Frontal cortex (tissue), 4 donors: ENCODE measurements at places on chromosomes 7 and 10. TPM values are rescaled to one million over a fixed set of nuclear protein-coding genes. Genes with fewer than 3 reads are reported as not detected.

The NPY4R gene
- total RNA-seq, result not detected

The SPDYE2B gene
- not detected for total RNA-seq

The MCM10 gene
- total RNA-seq, result 2.4 TPM

The CCL24 gene
- total RNA-seq, result not detected

The NFKB2 gene
- total RNA-seq, result 0.41 TPM

The IKZF1 gene
- 1.2 TPM for total RNA-seq

The PPP1R17 gene
- 2.9 TPM for total RNA-seq

- no peak for DNase-seq
Observed at GRCh38 chr10:33635967-33636515, 301.6 kb upstream of the NRP1 start.

DNA sequence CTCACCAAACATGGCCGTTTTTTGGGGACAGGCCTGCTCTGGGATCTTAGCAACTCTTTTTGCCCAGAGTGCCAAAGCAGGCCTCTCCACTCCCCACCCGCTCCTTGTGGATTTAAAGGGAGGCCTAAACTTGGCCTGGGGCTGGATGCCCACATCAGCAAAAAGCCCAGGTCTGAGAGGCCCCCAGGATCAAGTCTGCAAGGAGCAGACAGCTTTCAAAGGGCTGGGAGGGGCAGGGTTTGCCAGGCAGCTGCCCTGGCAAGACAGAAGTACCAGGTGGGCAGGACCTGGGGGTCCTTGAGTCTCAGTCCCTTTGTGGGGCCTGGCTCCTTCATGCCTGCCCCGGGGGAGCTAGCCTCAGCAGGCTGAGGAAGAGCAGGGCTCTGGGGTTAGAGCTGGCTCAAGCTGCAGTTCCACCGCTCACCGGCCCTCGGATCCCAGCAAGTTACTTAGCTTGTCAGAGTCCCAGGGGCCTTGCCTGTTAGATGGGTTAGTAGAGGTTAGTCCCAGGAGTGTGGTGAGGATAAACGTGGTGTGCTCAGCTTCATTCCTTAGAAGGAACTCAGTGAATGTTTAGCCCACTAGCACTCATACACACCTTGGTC lies 56.2 kb downstream of the ARHGAP22 start:
- DNase-seq, result no peak

- no peak for DNase-seq
Observed at GRCh38 chr7:141649137-141649864, 52.7 kb downstream of the DENND11 start.

DNA sequence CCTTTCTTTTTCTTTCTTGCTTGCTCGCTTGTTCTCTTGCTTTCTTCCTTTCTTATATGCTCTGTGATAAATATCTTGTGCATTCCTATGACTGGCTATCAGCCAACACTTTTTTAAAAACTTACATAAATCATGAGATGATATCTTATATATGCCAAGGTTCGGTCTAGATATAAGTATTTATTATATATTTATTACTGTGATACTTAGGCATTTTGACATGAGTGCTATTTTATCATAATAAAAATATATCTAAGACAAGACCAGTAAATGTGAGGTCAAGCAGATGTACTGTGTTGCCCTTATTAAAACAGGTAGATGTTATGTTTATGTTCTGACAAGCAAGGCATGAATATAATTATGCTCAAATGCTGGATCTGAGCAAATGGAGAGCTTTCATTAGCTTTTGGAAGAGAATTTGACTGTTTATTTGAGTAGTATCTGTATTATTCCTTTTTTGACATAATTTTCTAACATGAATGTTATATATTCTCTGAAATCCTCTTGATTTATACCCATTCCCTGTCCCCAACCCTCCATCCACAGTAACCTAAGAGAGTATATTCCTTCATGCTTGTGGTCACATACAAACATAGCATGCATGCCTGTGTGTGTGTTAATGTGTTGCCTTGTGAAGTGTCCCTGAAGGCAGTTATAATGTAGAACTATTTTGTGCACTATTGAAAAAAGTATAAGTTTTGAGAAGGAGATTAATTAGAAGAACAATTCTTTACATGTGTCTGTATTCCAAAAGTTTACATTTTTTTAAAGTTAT lies 158.0 kb downstream of the HDAC9 start:
- DNase-seq, result no peak

GRCh38 chr7:130417213-130417612 lies 23.6 kb downstream of the CEP41 start:
- no peak for DNase-seq

GRCh38 chr7:134891262-134891695 lies 95.0 kb upstream of the AGBL3 start:
- peak; percentile 68 for DNase-seq

DNA sequence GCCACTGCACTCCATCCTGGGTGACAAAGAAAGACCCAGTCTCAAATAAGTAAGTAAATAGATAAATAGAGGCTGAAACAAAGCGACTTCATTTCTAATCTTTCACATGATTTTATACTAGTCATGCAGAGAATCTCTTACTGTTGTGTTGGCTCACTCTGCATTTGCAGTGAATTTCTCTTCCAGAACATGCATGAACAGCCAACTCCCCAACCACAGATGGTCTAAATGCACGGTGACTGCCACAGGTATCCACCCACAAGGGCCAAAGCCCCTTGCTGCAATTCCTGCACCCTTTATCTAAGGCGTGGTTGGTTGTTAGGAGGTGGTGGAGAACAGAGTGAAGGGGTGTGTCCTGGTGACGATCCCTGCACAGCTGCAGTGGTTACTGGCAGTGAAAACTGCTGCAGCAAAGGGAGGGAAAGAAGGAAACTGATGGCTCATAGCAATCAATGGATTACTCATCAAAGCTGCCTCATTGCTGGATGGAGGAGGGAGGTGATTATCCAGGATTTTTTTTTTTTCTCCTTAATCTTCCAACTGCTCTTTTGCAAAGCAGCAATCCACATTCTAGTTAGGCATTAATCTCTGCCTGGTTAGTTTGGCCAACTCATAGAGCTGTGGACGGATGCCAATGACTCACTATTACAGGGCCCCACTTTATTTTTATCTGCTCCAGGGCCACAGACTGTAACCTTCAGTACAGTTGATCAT lies 50.6 kb downstream of the PRTFDC1 start:
- DNase-seq, result peak; percentile 35

- DNase-seq, result no peak
Observed at GRCh38 chr10:105844676-105845570, 1203.8 kb downstream of the SORCS3 start.

DNA sequence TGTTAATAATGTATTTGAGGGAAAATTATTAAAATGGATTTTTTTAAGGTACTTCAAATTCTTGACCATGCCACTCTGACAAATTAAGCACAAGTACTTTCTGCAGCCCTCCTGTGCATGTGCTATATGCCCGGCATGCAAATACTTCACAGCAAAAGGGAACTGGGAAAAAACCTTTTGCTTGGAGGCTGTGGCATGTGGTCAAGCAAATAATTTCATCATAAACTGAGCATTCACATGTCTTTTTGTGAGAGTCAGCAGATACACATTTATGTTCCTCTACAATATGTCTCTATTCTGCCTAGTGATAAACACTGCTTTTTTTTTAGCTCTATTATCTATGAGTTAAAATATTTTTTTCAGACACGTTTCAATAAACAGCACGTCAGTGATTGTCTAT lies 53.7 kb upstream of the SEMA3A start:
- DNase-seq, result no peak

GRCh38 chr10:11697718-11698527 lies 44.3 kb upstream of the ECHDC3 start:
- DNase-seq, result no peak
